ENCODE measurements at places on chromosomes 2 and 18.

DNA sequence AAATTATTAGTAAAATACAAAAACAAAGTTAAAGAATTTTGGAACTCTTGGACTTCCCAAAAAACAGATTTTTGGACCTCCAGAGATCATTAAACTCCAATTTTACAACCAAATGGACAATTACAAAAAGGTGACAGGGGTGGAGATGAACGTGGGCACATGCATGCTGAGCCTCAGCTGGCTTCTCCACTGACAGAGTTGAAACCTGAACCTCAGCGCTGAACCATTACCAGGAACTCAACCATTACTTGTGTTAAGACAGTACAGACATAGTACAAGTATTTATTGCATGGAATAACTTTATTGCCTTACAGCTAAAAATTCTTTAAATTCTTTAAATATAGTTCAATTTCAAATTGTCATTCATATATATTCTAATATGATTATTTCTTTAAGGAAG, 33.0 kb upstream of the KIDINS220 start:
- DNase-seq, result no peak

- no peak for DNase-seq
These were observed 62.4 kb upstream of the SKOR2 start for GRCh38 chr18:47313901-47314300.

GRCh38 chr2:222439692-222440091, 15.3 kb downstream of the SGPP2 start:
- DNase-seq, result no peak

DNA sequence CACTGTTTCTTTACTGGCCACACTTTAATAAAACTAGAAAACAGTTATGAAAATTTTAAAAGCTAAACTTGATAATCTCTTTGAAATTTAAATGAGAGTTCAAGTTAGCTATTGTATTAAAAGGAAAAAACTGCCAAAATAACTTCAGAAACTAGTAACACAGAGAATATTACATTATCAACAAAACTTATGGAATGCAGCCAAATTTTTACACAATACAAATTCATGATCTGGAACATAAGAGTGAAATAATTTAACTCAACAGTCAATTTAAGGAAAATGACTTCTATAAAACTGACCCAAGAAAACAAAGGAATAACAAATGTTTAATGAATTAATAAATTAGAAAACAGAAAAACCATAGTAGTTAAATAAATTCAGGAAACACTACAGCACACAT, 65.0 kb downstream of the TCF4 start:
- no peak for DNase-seq

GRCh38 chr18:2883076-2883735, 36.4 kb downstream of the EMILIN2 start:
- DNase-seq, result no peak

- no peak for DNase-seq
These were observed 7.2 kb upstream of the NEU4 start for GRCh38 chr2:241801611-241802420.

DNA sequence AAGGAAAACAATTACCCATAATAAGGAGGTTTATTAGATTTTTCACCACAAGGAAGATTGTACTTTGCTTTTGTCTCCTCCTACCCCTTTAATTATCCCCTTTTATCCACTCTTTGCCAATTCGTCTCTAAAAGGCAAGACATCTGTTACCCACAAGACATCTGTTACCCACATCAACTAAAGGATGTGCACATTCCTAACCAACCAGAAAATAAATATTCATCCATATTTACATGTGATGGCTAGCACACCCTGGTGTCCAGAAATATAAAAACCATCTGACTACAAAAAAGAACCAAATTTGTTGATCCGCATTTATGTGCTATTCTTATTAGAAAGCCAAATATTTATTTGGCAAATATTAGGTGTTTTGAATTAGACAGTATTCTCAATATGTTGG, 35.7 kb downstream of the ACVR1C start:
- DNase-seq, result no peak

- no peak for DNase-seq
These were observed 102.9 kb downstream of the BABAM2 start for GRCh38 chr2:27993402-27993787.

DNA sequence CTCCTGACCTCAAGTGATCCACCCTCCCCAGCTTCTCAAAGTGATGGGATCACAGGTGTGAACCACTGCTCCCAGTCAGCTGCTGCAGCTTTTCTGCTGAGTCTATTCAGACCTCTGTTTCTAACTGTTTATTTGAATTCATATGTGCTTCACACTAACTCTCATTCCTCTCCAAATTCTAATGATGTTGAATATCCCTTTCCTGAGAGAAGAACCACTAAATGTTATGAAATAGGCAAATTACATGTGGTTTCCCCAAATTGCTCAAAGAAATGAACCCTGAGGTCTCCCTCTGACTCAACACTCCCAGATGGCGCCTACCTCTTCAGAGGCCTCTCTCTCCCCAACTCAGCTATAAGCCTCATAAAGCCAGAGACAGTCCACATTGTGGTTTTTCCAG, 98.6 kb downstream of the IRS1 start:
- no peak for DNase-seq

GRCh38 chr2:168323529-168324021, 76.2 kb upstream of the STK39 start:
- no peak for DNase-seq

DNA sequence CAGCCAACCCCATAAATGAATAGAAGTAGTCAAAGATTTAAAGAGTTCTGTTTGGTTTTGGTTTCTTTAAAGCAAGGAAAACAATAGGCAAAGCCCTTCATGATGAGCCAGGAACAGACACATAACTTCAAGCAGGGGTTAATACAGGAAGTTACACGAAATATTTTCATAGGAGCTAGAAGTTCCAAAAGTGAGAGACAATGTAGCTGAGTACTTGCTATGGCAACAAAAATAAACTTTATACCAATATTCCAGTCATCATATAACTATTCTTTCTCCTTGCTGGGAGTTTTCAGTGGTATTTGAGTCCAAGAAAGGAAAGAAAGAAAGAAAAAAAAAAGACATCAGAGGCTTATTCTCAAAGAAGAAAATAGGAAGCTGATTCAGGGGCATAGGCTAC, 56.2 kb downstream of the COBLL1 start:
- no peak for DNase-seq

DNA sequence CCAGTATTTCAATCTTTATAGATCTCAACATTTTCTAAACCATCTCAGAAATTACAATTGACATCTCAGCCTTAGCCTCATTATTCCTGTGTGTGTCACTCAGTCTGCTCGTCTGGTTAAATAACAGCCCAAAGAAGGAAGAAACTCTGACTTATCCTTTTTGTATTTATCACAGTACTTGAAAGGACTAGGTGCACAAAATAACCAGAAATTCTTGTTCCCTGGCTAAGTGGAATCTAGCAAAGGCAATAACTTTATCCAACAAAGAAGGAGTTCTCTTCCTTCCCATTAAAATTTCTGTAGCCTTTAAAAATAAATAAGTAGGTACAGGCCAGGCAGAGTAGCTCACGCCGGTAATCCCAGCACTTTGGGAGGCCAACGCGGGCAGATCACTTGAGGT, 139.9 kb upstream of the PID1 start:
- no peak for DNase-seq

DNA sequence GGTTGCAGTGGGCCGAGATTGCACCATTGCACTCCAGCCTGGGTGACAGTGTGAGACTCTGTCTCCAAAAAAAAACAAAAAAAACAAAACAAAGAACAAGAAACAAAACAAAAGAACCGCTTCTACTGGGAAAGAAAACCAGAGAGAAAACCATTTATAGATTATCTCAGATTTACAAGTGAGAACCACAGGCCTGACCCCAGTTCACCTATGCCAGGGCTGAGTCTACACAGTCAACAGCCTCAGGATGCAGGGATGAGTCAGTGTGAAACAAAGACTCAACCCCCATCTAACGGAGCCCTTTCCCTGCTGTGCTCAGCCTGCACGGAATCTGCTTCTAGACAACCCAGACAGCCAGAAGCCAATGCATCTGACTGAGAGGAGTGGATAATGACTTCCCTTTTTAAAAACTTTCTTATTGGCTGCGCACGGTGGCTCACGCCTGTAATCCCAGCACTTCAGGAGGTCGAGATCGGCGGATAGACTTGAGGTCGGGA, 25.5 kb upstream of the YWHAQ start:
- peak; percentile 60 for DNase-seq

DNA sequence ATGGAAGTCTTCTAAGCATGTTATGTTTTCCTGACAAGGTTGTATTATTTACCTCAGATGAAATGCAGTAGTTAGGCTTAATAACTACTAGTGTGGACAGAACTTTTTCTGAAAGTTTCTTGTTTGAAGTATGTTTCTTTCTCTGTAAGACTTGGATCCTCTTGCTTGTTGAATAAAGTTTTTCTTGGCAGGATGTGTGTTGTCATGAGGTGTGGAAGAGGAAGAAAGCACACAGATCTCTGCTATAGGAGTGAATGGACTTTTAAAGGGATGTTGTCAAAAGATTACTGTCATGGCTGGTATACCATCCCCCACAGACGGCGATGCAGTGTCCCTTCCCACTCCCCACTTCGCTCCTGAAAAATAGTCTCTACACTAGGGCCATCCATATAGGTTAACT, 2.6 kb downstream of the CAB39 start:
- no peak for DNase-seq

DNA sequence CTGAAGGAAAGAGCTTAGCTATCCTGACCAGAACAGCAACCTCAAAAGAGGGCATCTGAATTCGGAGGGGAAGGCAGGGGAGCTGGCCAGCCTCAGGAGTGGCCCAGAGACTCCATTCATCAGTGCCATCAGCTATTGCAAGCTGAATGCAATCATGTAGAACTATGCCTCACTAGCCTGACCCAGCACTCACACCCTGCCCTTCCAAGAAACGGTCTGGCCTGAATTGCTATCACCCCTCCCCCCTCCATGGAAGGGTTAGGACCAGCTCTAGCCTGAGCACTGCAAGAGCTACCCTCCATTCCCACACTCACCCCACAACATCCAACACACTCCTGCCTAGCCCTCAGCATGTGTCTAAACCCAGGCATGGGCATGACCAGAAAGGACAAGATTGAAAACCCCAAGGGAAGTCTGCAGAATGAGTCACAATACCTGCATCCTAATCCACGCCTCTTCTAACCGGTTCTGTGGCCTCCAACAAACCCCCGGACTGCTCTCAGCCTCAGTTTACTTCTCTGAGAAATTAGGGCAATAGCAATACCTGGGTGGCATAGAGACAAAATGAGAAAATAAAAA, 120.3 kb downstream of the BCL11A start:
- no peak for DNase-seq

- no peak for DNase-seq
These were observed 136.0 kb upstream of the ITGB6 start for GRCh38 chr2:160336105-160336504.

DNA sequence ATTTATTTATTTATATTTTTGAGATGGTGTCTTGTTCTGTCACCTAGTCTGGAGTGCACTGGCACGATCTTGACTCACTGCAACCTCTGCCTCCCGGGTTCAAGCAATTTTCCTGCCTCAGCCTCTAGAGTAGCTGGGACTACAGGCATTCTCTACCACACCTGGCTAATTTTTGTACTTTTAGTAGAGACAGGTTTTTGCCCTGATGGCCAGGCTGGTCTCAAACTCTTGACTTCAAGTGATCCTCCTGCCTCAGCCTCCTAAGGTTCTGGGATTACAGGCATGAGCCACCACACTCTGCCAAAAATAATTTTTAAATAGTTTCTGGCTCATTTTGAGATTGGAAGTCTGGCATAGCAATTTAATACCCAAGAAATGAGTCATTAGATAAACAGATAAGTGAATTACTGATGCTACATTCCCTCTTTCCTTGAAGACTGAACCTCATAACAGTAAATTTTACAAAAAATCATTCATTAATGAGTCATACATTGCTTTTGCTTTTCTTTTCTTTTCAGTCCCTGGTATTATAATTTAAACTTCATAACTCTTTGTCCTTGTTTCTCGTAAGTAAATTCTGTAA, 881.6 kb upstream of the PIK3C3 start:
- no peak for DNase-seq

GRCh38 chr2:135531231-135532197, at the start of gene R3HDM1:
TSS of gene R3HDM1 (plus strand) at chr2:135531484. CDS start at chr2:135604846, 73,362 bp downstream.
- peak; percentile 77 for DNase-seq

DNA sequence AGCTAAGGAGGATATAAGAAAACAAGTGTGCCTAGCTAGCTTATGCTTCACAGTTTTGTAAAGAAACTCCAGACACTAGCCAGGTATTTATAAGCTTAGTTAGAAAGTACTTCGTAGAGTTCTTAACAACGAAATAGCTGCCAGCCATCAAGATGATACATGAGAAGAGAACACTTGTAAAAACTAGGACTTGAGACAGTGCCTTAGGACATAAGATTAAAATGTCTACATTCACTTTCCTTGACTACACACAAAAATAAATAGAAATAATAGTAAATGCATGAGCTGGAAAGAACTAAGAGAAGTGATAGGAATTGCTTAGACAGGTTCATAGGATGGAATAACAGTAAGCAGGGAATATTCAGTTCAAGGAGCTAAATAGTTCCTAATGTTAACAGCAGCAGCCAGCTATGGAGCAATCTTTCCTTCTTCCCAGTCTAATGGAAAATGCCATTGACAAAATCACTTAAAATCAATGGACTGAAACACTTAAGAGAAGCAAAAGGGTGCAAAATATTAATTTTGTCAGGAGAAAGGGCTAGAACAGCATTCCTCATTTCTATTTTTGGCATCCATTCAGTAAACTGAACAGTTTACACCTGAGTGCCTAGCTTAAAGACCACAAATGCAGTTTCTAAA, 186.6 kb downstream of the PDE11A start:
- DNase-seq, result no peak

DNA sequence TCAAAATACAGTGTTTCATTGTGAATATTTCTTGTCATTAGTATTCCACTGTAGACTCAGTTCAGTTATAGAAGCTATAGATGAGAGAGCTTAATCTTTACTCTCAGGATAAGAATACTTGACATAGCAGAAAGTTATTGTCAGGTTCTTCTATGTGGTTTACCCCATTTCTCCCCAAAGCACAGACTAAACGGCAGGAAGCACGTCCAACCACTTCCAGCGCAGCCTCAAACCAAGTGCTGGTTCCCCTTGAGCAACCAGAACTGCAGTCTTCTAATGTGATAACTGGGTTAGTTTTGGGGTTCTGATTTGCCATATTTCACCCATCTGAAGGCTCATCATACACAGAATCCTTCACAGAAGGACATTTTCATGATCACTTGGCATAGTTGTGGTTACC, 324.7 kb downstream of the SLC8A1 start:
- DNase-seq, result no peak

DNA sequence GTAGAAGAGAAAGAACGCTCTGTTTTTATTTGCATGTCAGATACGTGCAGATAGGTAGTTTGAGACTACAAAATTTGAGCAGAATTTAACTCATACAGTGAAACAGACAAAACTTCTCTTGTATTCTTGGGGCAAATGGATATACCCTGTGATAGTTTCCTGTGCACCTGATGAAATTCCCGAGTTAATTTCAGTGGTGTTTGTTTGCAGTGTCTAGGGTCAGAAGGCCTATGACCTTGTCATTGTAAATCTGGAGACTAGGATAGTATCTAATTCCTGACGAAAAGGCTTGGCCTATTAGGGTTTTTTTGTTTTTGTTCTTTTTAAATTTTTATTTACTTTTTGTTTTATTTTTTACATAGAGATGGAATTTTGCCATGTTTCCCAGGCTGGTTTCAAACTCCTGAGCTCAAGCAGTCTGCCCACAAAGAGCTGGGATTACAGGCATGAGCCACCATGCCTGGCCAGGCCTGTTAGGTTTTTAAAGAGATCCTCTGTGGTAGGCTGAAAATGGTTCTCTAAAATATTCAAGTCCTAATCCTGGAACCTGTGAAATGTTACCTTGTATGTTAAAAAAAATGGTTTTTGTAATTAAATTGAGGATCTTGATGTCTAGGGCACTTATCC, 17.6 kb downstream of the LCLAT1 start:
- DNase-seq, result no peak

Measured in activated CD4-positive, alpha-beta T cell treated with anti-CD3 and anti-CD28 coated beads, Interleukin-2, amount 50 U/mL, for 24 hours (primary cell).